NCI-H1436 treated with DMSO at 0.1 percent for 48 hours (cell line): ENCODE measurements at places on chromosomes 1 and 21.
A peak's percentile ranks its signal among the peaks of the same experiment; 100 is the strongest.

DNA sequence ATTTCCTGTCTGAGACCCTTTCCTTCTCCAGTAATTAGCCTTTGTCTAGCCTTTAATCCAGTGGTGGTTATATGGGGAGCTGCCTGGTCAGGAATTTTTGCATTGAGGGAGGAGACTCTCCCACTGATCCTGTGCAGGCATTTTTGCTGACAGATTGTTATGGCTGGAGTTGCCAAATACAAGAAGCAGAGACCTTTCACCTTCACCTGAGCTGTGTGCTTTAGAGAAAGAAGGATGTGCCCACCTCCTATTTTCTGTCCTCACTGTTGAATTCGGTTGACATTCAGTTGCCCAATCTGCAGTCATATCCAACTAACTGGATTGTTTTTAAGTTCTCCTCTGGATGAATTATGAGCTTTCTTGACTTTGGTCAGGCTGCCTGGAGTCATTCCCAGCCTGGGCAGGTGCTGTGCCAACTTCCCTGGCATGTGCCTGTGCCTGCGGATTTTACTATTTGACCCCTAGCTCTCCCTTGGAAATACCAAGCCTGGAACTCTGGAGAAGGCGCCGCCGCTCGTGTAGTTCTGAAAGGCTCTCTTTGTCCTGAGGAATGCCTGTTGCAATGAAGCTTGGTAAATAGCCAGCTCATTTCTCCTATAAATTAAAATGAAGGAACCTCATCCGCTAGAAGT lies 143.9 kb downstream of the NOS1AP start:
- DNase-seq, result no peak

DNA sequence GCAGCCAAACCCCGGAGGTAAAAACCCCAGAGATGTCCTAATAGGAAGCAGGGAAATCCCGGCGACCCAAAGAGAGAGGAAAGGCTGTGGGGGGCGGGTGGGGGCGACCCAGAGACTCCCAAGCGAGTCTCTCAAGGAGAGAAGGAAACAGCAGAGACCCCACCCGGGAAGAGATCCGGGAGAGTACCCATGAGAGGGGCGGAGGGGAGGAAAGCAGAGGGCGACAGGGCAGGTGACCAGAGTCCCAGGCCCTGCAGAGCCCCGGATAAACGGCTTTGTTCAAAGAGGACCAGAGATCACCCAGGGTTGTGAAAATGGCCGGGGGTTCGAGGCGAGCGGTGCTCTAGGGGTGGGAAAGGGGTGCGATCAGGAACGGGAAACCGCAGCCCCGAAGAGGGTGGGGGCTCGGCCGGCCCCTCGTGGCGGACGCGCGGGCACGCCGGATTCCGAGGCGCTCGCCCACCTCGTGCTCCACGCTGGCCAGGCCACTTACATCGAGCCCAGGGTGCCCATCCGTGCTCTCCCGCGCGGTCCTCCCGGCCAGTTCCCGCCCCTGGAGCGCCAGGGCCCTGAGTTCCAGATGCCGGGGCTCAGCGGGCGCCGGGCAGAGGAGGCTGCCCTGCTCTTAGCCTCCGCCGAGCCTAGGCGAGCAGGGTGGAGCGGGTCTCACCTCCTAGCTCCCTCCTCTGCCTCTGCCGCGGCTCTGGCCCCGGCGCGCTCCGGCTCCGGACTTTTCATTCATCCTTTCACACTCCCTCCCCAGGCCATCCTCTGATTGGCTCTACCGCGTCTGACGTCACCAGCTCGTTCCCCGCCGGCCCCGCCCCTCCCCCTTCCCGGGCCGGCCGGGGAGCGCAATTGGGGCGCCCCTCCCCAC lies 52.3 kb downstream of the RHBG start:
- DNase-seq, result no peak

- DNase-seq, result no peak
Observed at GRCh38 chr1:15489052-15489736, 13.3 kb downstream of the CELA2B start.

DNA sequence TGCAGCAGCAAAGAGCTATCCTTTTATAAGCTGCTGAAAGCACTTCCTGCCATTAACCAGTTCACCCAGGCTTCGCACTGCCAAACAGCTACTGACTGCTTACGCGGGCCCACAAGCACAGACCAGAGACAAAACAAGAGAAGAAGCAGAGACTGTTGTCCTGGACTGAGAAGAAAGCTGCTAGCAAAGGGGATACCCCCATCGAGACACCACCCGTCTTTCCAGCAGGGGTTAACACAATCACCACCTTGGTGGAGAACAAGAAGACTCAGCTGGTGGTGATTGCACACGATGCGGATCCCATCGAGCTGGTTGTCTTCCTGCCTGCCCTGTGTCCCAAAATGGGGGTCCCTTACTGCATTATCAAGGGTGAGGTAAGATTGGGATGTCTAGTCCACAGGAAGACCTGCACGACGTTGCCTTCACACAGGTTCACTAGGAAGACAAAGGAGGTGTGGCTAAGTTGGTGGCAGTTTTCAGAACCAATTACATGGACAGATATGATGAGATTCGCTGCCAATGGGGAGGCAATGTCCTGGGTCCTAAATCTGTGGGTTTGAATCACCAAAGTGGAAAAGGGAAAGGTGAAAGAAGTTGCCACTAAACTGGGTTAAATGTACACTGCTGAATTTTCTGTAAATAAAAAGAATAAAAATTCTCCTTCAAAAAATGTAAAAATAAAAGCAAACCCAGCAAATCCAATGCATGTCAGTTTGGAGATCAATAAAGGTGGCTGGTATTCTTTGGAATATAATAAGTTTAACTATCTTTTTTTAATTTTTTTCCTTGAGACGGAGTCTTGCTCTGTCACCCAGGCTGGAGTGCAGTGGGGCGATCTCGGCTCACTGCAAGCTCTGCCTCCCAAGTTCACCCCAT lies 1.2 kb downstream of the FMO5 start:
- peak; percentile 30 for DNase-seq

- DNase-seq, result no peak
Observed at GRCh38 chr1:116489231-116489697, 81.6 kb downstream of the CD58 start.

- no peak for DNase-seq
Observed at GRCh38 chr1:155091071-155092051, 12.7 kb downstream of the EFNA3 start.

DNA sequence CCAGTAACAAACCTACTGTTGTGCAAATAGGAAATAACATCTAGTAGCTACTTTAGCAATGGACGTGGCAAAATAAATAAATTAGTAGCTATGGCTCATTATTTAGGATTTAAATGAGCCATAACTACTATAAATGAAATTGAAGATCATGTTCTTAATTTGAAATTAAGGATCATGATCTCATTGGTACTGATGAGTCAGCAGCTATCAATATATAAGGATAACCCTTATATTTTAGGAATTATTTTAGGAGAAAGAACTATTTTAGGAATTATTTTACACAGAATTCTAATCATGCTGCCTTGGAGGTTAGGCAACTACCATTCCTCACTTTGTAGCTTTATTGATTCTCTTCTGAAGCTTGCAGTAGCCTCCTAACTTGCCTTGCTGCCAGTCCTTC lies 24.0 kb downstream of the DR1 start:
- DNase-seq, result no peak

DNA sequence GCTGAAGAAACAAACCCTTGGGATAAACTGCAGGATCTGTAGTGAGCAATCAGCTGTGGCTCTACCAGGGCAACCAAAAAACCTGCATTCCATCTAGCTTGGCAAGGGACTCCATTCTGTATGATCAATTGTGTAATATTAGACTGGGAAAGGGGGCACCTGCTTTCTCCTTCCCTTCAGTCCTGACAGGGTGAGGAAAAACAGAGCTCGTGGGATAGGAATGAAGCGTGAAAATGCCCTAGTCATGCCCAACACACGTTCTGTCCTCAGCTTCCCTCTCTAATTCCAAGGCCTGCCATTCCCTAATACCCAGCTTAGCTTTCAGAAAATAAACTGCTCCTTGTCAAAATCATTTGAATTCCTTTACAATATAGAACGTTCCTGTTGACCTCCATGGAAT lies 442.3 kb downstream of the PLPP3 start:
- no peak for DNase-seq

GRCh38 chr1:62508187-62508758 lies 71.4 kb downstream of the USP1 start:
- no peak for DNase-seq

GRCh38 chr21:16457498-16457897 lies 727.7 kb downstream of the USP25 start:
- DNase-seq, result no peak

DNA sequence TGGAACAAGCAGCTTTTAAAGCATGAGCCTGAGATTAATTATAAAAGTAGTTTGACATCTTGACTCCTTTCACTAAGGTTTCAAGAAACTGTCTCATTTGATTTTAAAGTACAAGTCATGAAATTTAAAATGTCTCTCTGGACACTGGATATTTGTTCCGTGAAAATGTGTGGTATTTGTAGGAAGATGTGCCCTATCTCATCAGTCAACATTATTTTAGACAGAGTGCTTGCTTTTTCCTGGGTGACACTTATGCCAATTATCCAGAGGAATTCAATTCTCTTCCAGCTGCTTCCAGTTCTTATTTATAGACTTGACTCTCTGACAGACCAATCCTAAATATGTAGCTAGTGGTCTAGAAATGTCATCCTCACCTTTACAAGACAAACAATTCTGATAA lies 300.4 kb downstream of the PLA2G4A start:
- no peak for DNase-seq

- DNase-seq, result no peak
Observed at GRCh38 chr1:162291000-162291399, 85.7 kb downstream of the SPATA46 start.

GRCh38 chr1:245550720-245551043 lies 395.9 kb downstream of the KIF26B start:
- DNase-seq, result no peak

GRCh38 chr1:15541231-15541792 lies 14.7 kb downstream of the DNAJC16 start:
- DNase-seq, result no peak

DNA sequence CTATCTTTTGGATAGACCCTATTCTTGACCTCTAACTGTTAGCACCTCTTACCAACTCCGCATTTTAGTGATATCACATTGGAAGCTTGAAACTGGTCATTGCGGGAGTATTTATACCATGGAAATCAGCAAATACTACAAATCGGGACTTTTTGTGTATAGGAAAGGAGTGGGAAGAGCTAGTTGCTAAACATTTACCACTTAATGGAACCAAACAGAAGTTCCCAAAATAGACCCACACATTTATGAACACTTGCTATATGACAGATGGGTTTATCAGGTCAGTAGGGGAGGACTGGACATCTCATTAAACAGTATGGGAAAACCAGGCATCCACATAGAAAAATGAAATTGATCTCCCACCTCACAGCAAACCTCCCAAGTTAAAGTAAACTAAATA lies 29.4 kb downstream of the PHC2 start:
- no peak for DNase-seq

GRCh38 chr1:230855886-230856285 lies 12.4 kb downstream of the C1orf198 start:
- DNase-seq, result no peak

DNA sequence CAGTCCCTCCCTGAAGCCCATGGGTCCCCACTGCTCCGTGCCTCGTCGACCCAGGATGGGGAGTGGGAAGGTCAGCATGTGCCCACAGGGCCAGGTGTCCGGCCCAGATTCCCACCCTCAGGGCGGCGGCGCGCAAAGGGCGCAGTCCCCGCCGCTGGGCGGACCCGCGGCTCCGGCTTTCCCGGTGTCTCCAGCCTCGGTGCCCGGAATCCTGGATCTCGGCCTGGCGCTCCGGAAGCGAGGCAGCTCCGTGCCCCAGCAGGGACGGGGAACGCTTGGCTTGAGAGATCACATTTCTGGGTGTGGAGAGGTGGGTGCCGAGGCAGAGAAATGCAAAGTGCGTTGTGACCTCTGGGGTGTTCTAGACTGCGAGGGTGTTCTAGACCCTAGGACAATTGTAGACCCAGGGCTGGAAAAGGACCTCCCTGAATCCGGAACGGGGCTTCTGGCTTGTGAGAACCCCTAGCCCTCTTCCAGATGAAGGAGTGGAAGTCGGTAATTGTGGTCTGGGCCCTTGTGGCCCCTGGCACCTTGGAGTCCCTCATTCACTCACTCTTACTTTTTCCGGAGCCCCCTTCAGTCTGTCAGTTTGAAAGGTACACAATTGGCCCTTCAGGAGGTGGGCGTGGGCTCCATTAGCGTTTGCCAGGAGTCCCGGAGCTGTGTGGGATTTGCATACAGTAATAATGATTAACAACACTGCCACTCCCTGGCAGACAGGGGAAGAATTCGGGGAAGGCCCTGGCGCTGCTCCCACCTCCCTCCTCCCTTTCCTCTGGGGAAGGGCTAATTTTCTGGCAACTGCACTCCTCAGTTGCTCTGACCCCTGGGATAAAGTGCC lies 1.6 kb upstream of the KCND3 start:
- DNase-seq, result peak; percentile 60

DNA sequence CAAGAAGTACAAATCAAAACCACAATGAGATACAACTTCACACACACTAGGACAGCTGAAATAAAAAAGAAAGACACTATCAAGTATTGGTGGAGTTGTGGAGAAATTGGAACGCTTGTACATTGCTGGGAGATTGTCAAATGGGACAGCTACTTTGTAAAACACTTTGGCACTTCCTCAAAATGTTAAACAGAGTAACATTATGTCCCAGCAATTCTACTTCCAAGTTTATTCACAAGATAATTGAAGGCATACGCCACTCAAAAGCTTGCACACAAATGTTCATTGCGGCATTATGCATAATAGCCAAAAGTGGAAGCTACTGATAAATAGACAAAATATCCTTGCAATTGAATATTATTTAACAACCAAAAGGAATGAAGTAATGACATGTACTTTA lies 199.9 kb upstream of the KCNK2 start:
- no peak for DNase-seq

GRCh38 chr1:171583591-171584201 lies 38.3 kb upstream of the MYOCOS start:
- DNase-seq, result no peak

DNA sequence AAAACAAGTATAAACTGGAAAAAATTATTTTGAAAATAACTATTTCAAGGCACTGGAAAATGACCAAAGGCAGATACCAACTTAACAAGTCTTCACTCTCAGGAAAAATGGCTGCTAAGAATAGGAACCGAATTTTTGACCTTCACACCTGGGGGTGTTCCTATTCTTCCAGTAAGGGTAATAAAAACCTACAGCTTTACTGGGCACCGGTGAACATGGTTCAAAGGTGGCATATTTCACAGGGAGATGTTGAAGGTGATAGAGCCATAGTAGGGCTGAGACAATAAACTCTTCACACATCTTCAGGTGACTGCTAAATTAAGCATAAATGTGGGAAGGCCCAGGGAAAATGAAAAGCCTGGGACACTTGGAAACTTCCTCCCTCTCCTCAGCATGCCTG lies 65.4 kb upstream of the IFFO2 start:
- no peak for DNase-seq

DNA sequence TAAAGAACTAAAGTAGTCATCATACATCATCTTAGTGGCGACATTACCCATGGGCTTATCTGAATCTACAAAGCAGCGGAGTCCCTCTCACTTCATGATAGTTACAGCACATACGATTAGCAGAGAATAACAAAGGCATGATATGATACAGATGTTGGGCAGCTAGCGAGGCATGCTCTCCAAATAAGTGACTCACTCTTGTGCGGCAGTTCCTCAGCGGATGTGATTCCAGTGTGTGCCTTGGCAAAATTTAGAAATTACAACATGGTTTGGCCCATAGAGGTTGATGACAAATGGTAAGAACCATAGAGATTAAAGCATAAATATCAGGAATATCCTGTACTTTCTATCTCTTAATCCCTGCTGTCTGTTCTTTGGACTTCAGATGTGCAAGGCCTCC lies 48.1 kb upstream of the PAXBP1 start:
- DNase-seq, result no peak
